SW480 (cell line): ENCODE measurements at places on chromosomes 2 and 18.

- no peak for DNase-seq
Observed at GRCh38 chr2:1811258-1811970, 67.1 kb upstream of the PXDN start.

GRCh38 chr2:189261431-189261841 is 81.9 kb upstream of the COL5A2 start:
- DNase-seq: no peak

GRCh38 chr18:49228187-49228586 is 232.3 kb downstream of the DYM start:
- DNase-seq: no peak

- no peak for DNase-seq
Observed at GRCh38 chr2:160380611-160381010, 113.0 kb downstream of the RBMS1 start.

- DNase-seq: peak; percentile 9
Observed at GRCh38 chr2:204110338-204110741, 173.8 kb downstream of the ICOS start.

GRCh38 chr2:241857041-241857541 is 1.6 kb downstream of the PDCD1 start:
- DNase-seq: no peak

DNA sequence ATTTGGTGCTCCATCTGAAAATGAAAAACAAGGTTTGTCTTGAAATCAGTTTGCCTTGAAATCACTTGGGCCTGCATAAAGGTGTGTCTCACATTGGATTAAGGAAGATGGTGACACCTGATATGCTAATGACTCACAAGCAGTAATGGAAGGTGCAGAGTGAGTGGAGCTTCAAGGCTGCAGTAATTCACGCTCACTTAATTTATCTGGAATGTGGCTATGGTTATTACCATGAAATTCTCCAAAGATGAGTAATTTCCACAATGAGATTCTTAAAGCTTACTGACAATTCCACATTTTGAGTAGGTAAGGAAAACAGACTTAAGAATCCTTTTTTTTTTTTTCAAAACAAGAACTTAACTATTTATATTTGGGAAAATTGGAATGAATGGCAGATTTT is 156.8 kb downstream of the PAX3 start:
- DNase-seq: peak; percentile 5

- no peak for DNase-seq
Observed at GRCh38 chr2:159077869-159078268, 109.4 kb downstream of the TANC1 start.
